Thoracic aorta (tissue), 2 donors: ENCODE measurements at places on chromosomes 1 and 21. TPM values are rescaled to one million over a fixed set of nuclear protein-coding genes. Genes with fewer than 3 reads are reported as not detected.

Gene APP
- total RNA-seq, result 468 TPM

Gene NR0B2
- total RNA-seq, result not detected

Gene PTPN22
- 8.1 TPM for total RNA-seq

Gene ADAMTSL4
- total RNA-seq, result 28.4 TPM

Gene MYOG
- not detected for total RNA-seq

Gene PLA2G2A
- 65.1 TPM for total RNA-seq

Gene GPR3
- total RNA-seq, result not detected

Gene RCSD1
- total RNA-seq, result 11.1 TPM

- DNase-seq, result no peak
These were observed 12.4 kb downstream of the SAMSN1 start for GRCh38 chr21:14533499-14534428.

DNA sequence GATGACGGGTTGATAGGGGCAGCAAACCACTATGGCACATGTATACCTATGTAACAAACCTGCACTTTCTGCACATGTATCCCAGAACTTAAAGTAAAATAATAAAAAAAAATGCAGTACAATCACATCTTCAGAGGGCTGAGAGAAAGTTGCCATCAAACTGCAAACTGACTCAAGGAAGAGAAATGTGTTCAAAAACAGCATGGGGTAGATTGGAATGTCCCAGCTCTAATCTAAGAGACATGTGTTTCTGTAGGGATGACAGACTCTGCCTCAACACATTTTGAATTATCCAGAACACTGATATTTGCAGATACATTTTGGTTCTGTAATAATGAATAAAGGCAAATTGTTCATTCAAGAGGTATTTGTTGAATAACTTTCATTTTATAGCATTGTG is 171.2 kb upstream of the RUNX1 start:
- DNase-seq, result no peak

GRCh38 chr1:59516881-59517280 is 220.0 kb downstream of the FGGY start:
- DNase-seq, result no peak

DNA sequence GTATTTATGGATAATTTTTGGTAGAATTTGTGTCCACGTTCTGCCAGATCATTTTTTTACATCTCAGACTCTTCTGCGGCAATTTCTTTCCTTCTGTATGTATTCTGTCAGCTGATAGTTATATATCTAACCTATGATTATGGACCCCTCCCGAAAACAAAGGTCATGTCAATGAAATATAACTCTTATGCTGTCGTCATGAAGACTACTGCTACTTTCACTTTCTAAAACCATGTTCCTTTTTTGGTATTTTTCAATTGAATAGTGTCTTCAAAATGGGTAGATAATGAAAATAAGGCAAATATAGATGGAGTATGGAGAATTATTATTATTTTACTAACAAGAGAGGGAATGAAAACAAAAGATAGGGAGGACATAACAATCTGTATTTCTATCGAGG is 3.2 kb downstream of the ANGPTL1 start:
- no peak for DNase-seq

GRCh38 chr1:35111106-35111505 is 31.9 kb downstream of the ZMYM1 start:
- no peak for DNase-seq

DNA sequence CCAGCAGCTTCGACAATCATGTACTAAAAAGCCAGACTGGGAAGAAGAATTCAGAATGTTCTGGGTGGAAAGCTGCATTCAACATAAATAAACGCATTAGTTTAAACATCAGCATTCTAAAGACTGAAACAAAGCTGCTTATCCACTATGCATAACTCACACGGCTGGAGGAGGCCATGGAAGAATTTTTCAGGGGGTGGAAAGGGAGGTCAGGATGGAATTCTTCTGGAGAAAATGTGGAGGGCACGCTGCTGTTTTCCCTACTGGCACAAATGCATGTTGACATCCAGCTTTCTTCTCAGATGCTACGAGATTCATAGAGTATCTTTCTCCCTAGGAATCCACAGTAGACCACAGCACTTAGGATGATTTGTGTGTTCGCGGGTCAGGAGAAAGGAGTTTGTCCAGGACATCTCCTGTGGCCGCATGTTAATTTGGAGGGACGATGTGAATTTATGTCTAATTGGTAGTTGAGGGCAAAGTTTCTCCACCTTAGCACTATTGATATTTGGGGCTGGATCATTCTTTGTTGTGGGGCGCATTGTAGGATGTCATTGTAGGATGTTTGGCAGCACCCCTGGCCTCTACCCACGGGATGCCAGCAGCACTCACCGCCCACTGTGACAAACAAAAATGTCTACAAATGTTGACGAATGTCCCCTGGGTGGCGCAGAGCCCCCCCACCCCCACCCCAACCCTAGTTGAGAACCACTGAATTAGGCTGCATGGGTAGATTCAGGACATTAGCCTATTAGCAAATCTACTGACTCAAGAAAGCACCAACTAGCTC is 86.5 kb upstream of the KAZN start:
- no peak for DNase-seq

GRCh38 chr1:222757646-222758268 is 20.8 kb downstream of the FAM177B start:
- DNase-seq, result no peak

DNA sequence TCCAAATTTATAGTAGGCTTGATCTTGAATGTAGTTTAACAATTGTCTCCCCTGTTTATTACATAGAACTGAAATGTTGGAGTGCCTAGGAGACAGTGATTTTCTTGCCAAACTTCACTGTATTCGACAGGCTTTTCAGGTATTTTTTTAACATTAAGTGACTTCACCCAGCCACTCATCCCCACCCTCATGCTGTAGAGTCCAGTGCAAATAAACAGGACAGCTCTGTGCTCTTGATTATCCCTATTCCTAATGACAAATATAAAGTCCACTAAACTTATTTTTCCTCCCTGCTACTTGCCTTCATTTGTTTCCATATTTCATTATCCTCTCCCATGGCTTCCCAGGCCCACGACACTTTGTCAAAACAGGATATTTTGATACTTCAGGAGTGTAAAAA is 29.2 kb upstream of the NEXN start:
- no peak for DNase-seq

- no peak for DNase-seq
These were observed 113.0 kb upstream of the NR5A2 start for GRCh38 chr1:199914546-199914945.

DNA sequence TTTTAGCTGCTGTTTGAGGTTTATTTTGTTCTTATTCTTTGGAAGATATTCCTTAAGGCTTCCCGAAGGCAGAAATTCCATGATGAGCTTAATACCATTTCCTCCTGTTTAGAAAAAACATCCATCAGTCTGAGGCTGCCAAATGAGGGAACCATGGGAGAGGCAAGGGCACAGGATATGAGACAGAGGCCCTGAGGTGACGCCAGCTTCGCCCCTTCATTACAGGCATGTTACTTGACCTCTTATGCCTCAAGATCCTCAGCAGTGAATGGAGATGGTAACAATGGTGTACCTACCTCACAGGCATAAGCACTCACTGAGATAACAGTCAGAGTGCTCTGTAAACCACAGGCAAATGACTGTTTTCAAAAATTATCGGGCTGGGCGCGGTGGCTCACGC is 93.6 kb downstream of the RAVER2 start:
- DNase-seq, result no peak

DNA sequence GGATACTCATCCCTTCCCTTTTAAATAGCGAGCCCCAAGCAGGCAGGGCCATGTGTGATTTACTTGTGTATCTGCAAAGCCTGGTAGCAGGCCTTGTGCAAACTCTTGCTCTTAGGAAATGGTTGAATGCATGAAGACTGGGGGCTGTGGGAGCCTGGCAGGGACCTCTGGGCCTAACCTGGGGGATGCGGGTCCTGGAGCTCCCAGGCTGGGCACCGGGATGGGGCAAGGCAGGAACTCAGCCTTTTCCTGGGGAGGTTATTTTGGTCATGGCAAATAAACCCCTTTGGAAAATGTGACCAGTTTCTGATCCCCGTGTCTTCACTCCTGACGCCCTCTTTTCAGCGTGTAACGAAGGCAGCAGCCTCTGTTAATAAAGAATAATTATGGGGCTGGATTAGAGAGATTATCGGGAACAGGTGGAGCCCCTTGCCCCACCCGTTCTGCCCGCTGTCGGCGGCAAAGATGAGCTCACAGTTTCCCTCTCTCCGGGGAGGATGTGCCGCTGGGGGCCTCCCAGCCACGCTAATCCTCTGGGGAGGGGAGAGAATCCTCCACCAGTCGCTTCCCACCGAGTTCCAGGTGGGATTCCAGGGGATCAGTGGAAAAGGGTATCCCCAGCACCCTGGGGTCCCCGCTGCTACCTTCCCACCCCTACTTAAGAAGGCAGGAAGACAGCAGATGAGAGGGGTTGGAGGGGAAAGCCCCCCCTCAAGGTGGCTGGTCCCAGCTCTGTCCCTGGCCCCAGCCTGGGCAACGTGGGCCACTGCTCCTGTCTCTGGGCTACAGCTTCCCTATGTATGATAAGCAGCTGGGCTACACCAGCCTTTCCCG is 69.7 kb upstream of the WNT4 start:
- no peak for DNase-seq

GRCh38 chr1:117570988-117571409 is 34.8 kb upstream of the TENT5C start:
- DNase-seq, result no peak
